ENCODE measurements at places on chromosomes 4 and X.

- DNase-seq, result peak; percentile 84
Observed at GRCh38 chr4:60216752-60217151, 983.4 kb upstream of the ADGRL3 start.

DNA sequence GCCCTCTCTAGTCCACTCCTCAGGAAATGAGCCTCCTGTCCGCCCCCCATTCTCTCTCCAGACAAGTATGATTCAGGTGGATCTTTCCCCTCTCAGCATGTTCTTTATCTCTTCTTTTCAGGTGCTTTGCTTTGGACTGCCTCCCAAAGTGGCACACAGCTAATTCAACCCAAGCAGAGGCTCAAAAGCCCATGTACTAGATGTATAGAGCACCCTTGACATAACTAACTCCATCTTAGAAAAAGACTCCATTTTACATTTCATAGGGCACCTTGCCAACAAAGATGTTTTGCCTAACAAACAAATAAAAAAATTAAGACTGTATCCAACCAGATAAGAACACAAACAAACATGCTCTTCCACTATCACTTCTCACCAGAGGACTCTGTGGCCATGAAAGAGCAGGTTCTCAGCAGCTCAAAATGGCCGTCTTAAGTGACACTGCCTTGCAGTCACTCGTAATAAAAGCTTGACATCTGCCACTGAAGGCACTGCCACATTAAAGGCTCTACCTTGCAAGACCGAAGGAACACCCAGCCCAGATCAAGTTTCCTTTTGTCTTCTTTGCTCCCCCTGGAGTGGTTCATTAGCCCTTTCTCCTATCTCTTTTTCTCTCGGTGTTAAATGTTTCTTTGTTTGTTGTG is 84.9 kb upstream of the TAB3 start:
- DNase-seq, result no peak

DNA sequence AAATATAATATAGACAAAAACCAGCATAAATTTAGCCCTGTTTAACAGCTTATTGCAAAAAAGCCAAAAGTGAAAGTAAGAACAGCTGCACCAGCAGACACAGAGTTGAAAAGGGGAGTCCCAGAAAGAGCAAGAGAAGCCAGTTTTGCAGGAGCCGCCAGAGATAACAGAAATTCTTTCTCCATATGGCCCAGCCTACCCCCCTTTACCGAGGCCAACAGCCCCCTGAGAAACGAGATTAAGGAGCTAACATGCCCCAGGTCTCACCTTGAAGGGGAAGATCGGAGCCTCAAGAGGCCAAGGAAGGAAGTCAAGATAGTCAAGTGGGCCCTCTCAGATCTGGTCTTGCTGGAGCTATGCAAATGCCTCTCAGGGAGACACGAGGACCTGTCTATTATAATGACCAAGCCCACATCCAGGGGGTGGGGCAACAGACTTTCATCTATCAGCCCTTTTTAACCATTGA is 4.8 kb downstream of the ACOX3 start:
- no peak for DNase-seq

- DNase-seq, result no peak
Observed at GRCh38 chr4:26377328-26378311, 56.8 kb downstream of the RBPJ start.

GRCh38 chr4:173025131-173025530 is 143.5 kb upstream of the GALNT7 start:
- DNase-seq, result peak; percentile 87

DNA sequence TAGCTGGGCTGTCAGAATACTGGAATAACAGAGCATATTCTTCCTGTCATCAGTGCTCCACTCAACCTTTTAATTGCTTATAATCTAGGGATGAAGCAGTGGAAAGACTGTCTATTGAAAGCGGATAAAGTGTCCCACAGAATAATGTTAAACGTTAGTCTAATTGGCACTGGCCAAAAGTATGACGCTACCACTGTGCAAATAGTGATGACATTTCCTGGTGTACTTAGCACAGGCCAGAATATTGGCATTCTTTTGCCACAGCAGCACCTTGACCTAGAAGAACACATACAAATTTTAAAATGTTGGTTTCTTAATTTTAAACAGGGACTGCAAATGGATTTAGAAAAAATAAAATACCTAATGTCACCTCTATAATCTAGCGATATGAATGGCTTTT is 635.2 kb upstream of the SPANXN1 start:
- DNase-seq, result no peak

- no peak for DNase-seq
Observed at GRCh38 chrX:73668779-73669178, 105.8 kb downstream of the CHIC1 start.

DNA sequence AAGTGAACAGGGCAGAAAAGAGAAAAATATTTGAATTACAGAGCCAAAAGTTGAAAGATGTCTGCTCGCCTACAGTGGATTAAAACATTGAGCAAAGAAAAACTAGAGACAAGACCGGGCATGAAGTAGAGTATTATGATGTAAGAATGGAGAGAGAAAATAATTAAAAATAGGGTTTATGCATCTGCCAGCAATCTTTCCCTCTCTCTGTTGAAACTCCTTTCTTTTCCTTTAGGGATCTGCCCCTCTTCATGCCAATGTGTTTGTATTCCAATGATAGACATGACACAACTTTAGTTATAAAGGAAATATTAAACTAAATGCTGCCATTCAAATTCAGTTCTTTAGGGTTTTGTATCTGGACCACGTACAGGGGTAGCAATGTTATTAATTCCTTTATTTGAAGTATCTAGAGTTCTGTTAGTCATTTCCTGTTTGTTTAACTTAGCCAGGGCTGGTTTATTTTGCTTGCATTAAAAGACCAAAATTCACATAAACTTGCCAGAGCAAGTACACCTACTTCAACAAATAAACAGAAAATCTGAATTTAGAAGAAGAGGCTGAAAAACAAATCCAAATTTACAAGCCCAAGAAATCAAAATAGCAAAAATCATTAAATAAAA is 202.6 kb downstream of the SPOCK3 start:
- DNase-seq, result no peak

DNA sequence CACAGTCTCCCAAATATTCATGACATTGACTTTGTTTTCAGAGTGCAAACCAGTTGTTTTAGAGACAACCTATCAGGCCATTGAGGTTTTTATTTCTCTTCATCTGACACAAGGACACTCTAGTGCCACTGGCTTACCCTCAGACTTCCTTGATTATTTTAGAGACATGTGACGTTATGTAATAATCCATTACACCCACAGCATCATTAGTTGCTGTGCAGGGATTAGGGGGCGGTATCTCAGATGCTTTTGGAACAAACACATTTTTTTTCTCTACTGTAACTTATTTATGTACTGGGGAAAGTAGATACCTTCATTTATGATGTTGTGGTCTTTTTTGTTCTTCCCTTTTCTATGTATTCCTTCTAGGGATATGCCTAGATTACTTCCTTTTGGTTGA is 2293.1 kb downstream of the PCDH7 start:
- no peak for DNase-seq

- peak; percentile 87 for DNase-seq
Observed at GRCh38 chrX:102768987-102769761, 48.6 kb downstream of the GPRASP3 start.

DNA sequence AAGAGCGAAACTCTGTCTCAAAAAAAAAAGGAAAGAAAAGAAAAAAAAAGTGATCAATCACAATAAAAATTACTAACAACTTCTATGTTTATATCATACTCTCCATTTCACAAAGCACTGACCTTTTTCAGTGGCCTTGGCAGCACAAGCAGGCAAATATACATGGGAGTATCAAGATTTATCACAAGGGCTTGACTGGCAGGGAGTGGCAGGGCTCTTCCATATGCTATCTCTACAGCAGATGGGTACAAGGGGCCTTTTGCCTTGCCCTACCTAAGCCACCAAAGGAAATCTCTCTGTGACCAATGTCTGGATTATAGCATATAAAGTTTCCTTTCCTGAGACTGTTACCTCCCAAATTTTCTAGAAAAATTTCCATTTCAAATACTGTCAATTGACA is 24.4 kb downstream of the TSPAN5 start:
- DNase-seq, result no peak

DNA sequence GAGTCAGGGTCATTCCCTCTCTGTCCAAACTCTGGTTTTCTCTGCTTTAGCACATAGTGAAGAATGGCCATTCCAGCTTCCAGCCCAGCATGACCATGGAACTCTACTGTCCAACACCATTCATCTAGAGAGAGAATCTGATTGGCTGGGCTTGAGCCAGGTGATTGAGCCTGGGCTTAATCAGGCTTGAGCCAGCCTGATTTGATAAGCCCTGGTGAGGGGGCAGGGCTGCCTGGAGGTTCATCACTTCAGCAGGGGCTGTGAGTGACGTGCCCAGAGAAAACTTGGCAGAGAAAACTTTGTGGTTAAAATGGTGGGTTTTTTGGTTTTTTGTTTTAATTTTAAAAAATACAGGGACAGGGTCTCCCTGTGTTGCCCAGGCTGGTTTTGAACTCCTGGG is 62.5 kb downstream of the KIAA0232 start:
- DNase-seq, result no peak

DNA sequence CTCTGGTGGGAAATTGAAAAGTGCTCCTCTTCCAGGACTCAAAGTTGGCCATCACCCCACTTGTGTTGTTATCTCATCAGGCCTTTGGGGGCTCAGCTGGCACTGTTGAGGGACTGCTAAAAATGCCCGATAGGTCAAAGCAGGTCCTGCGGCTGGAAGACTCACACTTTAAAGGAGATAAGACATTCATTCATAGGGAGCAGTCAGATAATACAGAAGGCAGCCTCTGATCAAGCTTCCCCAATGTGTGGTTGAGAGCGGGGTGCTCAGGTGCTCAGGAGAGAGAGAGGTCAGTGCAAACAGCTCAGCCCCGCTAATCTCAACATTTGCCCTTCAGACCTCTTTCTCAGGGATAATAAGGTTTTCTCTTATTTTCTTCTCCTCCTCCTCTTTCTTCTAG is 70.3 kb downstream of the TMEM154 start:
- DNase-seq, result no peak

GRCh38 chr4:163810755-163811154 is 316.3 kb downstream of the TMA16 start:
- no peak for DNase-seq

GRCh38 chr4:86279293-86279960 is 80.4 kb downstream of the MAPK10 start:
- DNase-seq, result no peak

DNA sequence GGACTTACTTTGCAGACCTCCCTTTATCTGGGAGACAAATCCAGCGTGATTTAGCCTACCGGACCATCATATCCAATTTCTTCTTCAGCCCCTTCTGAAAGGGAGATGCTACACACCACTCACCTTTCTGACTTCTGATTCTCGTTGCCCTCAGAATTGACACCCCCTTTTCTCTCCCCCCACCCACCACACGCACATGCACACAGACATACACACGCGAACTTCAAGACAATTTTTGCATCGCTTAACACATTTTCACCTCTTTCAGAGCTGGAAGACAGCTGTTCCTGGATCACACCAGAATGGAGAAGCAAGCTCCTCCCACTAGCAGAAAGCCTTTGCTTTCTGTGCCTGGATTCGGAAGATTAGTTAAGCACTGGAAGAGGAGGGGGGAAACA is 1.0 kb upstream of the SNCA start:
- DNase-seq, result no peak

GRCh38 chr4:15004739-15005301 is 2.5 kb downstream of the CPEB2 start:
- peak; percentile 27 for DNase-seq

DNA sequence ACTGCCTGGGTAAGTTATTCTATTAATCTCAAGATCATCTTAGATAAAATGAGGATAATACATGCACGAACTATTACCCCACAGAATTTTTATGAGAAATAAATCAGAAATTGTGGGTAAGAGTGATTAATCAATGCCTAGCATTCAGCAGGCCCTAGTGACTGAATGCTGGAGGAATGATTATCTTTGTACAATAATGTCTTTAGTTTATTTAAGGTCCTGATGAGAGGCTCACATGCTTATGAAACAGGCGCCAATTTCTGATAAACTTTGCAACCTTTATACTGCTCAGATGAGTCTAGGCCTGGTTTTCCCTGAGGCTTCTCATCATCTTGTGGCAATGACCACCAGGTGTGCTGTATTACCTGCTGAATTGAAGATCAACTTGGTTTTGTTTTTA is 27.8 kb upstream of the BMP2K start:
- DNase-seq, result no peak

GRCh38 chr4:5237086-5237660 is 185.9 kb downstream of the STK32B start:
- DNase-seq, result no peak

DNA sequence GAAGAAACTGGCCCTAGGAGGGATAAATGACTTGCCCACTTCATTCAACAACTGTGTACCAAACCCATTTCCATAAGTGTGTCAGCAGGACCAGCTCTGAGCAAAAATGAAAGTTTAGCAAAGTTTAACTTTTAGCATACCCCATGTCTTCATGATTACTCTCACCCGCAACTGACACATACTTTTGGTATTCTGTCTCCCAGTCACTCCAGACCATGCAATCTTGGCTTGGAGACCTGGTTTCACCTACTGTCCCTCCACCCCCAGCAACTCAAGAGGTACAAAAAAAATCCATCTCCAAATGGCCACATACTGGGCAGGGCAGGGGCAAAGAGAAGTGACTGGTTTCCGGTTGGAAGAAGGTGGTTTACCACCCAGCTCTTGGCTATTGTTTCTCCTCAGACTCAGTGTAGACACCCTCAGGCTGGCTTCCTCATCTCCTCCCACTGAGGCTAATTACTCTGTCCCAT is 79.8 kb downstream of the RLIM start:
- DNase-seq, result peak; percentile 5

DNA sequence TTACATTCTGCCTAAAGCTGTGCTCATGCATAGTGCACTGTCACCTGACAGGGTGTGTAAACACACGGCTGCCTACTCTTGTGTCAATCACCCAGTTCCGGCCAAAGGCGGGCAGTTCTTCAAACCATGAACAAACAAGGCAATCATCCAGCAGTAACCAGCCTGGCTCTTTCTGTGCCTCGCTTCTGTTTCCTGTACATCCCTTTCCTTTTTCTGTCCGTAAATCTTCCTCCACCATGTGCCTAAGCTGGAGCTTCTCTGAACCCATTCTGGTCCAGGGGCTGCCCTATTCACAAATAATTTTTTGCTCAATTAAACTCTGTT is 60.8 kb upstream of the CBR4 start:
- no peak for DNase-seq

DNA sequence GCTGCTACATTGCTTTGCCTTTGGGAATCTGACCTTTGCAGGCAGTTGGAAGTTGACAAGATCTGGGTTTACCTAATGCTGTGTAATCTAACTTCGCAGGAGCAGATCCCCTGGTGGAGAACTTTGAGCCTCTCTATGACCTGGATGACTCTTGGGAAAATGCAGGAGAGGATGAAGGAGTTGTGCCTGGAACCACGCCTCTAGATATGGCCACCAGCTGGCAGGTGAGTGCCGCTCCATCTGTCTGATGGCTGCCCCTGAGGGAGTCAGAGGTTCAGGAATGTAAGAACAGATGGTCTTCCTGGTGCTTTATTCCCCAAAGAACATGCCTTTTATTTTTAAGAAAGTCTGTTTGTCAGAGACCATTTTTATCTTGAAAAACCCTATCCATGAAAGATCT is 109.3 kb downstream of the NFKB1 start:
- DNase-seq, result no peak

DNA sequence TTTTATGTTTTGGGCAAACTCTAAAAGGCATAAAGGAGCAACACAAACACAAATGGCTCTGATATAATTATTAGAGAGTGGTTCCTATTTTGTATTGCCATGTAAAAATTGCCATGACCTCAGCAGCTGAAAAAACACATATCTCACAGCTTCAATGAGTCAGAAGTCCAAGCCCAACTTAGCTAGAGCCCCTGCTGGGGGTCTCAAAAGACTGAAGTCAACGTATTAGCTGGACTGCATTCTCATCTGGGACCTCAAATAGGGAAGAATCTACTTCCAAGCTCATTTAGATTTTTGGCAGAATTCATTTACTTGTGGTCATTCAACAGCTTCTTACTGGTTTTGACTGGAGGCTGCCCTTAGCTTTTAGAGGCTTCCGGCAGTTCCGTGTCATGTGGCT is 47.4 kb downstream of the FREM3 start:
- peak; percentile 57 for DNase-seq

Data from brain microvascular endothelial cell (primary cell).